ENCODE measurements at places on chromosomes 1 and 21.

GRCh38 chr1:228869312-228869824 lies 134.1 kb downstream of the RHOU start:
- DNase-seq, result no peak

DNA sequence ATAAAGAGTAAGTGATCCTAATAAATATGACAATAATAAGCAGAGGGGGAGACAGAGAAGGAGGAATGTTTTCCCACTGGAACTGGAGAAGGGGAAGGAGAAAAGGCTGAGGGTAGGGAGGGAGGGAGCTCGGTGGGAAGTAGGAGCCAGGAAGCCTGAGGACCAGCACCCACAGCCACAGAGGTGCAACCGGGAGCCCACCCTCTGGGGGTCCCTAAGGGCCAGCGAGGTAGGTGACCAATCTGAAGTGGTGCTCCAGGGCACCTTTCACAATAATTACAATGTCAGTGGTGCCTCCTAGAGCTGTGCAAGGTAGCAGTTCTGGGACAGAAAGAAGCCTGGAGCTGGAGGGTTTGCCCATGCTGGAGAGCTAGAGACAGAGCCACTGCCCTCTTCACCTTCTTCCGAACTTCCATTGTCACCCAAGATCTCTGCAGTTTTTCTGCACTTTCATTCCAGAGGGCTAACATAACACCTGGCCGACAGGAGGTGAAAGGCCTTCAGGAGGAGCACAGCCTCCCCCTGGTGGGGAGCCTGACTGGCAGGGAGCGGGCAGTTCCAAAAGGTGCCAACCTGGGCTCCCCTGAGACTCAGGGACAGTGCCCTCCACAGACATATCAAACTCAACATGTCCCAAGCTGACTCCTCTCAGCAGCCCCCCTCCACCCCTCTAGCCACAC lies 4.1 kb upstream of the AHCYL1 start:
- DNase-seq, result no peak

- DNase-seq, result no peak
These were observed 156.8 kb upstream of the PRMT6 start for GRCh38 chr1:106899644-106900043.

- DNase-seq, result no peak
These were observed 19.7 kb upstream of the CCDC27 start for GRCh38 chr1:3732434-3733093.

GRCh38 chr1:153613406-153613805 lies 469 bp upstream of the S100A16 start:
- DNase-seq, result no peak

DNA sequence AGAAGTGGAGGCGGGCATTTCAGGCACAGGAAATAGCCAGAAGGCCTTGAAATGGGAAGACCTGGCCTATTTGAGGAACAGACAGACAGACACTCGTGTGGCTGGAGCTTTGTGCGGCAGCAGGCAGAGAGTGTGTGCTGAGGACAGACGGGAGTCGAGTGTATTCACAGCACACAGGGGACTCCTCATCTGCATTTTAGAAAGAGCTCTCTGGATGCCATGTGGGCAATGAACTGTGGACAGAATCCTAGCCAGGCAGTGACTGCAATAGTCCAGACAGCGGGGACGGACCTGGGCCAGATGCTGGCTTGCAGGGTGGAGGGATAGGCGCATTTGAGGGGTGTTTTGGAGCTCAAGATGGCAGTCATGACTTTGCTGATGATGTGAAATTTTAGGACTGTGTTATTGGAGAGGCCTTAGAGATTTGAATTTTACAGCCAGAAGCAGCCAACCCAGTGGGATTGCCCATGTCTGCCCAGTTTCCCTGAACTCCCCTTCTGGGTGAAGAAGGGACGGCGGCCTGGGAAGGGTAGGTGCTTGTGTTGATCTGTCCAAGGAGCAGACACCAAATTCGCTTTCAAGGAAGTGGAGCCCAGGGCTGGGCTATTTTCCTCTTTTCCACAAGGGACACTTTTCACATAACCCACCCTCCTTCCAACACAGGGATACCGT lies 43.7 kb downstream of the CHAF1B start:
- DNase-seq, result no peak

DNA sequence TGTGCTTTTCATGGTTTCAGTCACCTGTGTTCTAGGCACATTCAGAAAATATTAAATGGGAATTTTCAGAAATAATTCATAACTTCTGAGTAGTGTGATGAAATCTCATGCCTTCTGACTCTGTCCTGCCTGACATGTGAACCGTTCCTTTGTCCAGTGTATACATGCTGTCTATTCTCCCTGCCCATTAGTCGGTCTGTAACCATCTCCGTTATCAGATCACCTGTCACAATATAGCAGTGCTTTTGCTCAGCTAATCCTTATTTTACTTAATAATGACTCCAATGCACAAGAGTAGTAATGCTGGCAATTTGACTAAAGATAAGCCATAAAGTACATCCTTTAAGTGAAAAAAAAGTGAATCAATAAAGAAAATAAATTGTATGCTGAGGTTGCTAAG lies 597.5 kb downstream of the BRINP3 start:
- no peak for DNase-seq

GRCh38 chr1:41108696-41109275 lies 87.3 kb upstream of the SLFNL1 start:
- no peak for DNase-seq

- DNase-seq, result no peak
These were observed 240.2 kb downstream of the ATG4C start for GRCh38 chr1:63024132-63024531.

- no peak for DNase-seq
These were observed 21.3 kb upstream of the RUNX1 start for GRCh38 chr21:35070436-35070835.

DNA sequence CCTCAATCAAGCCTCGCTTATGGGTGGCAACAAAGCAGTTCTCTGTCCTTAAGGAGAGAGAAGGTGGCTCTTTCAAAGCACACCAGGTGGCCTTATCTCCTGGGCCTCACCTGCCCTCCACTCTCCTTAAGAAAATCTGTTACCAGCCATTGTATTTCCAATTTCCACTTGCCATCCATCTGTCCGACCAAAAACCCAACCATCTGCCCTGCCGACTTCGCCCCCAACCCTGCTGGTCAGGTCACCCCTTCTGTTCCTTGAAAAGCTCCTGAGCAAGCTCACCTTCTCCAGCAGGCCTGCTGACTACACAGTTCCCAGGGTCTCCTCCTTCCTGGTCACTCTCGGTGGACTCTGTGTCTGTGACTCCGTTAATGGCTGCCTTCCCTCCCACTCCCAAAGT lies 619 bp upstream of the IGFN1 start:
- no peak for DNase-seq

- no peak for DNase-seq
These were observed 108.8 kb downstream of the KIF26B start for GRCh38 chr1:245263529-245264095.

- DNase-seq, result no peak
These were observed 29.4 kb upstream of the BMP8A start for GRCh38 chr1:39462074-39462473.

DNA sequence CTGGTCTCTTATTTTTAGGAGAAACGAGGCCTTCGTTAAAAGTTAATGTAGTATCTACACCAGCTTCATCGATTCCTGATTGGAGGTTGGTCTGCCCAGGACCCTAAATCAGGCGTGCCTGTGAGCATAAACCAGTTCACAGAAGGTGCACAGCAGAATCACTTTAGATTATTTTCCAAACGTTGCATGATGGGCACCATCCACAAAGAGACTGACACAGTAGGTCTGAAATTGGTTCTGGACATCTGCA lies 256 bp upstream of the TARBP1 start:
- DNase-seq, result no peak

DNA sequence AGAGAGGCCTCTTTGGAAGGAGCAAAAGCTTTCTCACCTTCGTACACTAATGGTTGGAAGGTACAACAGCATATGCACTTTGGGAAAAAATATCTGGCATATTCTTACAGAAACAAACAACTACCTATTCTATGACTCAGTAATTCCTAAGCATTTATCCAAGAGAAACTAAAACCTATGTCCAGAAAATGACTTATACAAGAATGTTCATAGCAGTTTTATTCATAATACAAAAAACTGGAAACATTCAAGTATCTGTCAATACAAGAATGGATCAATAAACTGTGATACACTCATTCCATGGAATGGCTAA lies 8.2 kb downstream of the NBPF1 start:
- no peak for DNase-seq

- DNase-seq, result no peak
These were observed 106.9 kb downstream of the ASH1L start for GRCh38 chr1:155455588-155456195.

GRCh38 chr1:47755101-47755990 lies 241.8 kb downstream of the TRABD2B start:
- DNase-seq, result no peak

- no peak for DNase-seq
These were observed 108.0 kb upstream of the ARHGEF16 start for GRCh38 chr1:3346478-3346877.

DNA sequence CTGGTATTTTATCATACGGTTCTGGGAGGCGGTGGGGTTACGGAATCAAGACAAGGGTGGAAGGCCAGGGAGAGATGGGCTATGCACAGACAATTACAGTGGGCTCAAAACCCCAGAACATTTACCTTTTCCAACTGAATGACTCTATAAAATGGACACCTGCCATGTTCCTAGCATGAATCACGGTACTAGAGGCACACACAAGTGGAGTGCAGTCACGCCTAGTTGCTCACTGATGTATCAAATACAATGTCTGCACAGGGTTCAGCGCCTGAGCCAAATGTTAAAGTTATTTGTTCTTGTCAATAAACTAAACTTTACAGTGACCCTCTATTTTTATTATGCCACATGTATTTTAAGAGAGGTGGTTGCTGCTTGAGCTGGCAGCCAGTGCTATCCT lies 121.4 kb downstream of the ATG4C start:
- peak; percentile 4 for DNase-seq

GRCh38 chr1:230860617-230861384 lies 7.5 kb downstream of the C1orf198 start:
- peak; percentile 79 for DNase-seq

Data from NCI-H1694 (cell line).